ENCODE measurements at places on chromosomes 7 and 10.

DNA sequence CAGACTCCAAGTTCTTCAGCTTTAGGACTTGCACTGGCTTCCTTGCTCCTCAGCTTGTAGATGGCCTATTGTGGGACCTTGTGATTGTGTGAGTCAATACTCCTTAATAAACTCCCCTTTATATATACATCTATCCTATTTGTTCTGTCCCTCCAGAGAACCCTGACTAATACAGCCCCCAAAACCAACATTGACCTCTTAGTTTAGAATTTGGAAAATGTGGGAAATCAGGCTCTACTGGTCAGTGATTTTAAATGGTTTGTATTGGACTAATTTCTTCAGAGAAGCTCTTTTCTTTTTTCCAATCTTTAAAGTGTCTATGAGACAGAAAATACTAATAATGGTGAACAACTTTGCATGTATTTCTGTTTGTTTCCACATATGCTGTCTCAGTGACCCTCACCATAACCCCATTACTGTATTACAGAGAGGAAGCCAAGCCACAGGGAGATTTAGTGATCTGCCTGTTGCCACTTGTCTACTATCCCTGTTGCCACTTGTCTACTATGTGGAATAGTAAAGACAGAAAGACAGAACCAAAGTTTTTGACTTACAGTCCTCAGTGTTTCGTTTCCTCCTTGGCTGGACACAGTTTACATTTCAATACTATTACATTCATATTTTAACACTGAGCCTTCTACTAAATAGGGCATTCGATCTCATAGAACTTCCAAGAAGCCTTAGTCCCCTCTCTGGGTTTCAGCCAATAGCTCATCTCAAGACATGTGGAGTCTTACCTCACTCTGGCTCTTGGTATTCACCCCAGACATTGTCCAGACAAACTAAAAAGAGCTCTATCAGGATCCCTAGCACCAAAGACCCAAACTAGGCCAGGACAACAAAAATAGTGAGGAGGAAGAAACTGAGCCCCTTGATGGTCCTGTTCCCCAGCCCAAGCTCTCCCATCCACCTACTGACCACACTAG, 121.0 kb downstream of the AKR1D1 start:
- DNase-seq: no peak

- DNase-seq: no peak
These were observed 40.3 kb downstream of the CPVL start for GRCh38 chr7:29105752-29106668.

DNA sequence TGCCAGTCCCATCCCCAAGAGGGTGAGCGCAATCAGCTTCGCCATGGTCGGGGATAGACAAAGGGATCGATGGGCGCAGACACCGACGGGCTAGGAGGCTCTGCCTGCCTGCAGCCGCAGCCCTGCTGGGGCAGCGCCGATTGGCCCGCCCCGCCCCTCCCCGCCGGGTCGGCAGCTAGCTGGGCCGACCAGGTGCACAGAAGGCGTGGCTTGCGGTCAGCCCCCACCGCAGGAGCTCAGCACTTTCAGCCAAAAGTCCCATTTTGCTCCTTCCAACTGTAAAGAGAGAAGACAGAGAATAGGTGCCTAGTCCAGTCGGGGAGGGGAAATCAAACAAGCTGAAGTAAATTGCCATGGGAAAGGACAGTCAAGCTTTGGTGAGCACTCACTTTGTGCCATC, at the start of gene PON1:
Gene PON1, minus strand, starts transcription at position 102 of the 400 bp plus-strand sequence. Its CDS starts 57 bp downstream, at position 45.
- no peak for DNase-seq

DNA sequence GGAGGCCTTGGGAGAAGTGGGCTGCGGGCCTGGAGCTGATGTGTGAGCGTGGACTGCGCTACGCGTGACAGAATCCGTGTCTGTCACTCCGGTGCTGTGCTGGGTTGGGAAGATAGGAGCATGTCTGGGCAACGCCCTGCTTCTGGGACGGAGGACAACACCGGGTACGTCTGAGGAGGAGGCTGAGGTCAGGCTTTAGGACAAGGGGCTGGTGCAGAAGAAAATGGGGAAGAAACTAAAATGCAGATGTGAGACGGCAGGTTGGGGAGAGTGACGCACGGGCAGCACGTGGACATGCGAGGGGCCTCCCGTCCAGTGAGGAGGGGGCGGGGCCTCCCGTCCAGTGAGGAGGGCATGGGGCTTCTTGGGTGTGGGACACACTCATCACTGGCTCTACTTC, 207.4 kb downstream of the DNAJB6 start:
- DNase-seq: no peak

GRCh38 chr7:145105561-145105960, 269.7 kb upstream of the TPK1 start:
- DNase-seq: no peak

- DNase-seq: no peak
These were observed 25.6 kb downstream of the ADRA2A start for GRCh38 chr10:111102359-111102837.

DNA sequence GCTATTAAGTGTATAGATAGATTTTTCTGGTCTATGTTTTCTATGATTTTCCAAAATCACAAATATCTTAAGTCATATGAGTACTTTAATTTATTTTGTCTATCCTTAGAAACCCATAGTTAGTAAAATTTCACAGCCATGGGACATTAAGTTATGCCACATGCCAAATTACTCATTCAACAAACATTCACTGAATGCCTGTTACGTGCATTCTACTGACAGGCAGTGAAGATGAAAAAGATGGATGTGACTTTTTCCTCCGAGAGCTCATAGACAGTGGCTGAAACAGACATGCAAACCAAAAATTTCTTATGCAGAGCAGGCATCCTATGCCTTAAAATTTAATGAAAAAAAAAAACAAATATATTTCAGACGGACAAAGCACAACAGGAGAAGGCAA, 84.9 kb downstream of the CHRM2 start:
- no peak for DNase-seq

- no peak for DNase-seq
These were observed 250.5 kb upstream of the MEOX2 start for GRCh38 chr7:15936991-15937390.

DNA sequence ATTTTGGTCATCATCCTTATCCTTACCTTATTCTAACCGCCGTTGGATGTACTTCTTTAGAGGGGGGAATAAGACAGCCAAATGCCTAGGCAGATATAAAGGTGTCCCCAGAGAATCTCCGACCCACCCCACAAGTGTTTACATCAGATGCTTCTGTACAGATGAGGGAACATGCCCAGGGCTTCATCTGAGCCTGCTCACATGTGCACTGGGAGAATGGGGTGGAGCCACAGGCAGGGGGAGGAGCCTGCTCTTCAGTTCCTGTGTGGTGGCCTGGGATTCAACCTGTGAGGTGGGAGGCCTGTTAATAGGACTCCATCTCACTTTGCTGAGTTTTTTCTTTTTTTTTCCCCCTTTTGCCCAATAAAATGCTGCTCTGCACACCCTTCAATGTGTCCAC, 27.6 kb upstream of the OPTN start:
- DNase-seq: no peak

- no peak for DNase-seq
These were observed 3.4 kb downstream of the STAM start for GRCh38 chr10:17647326-17647725.

- DNase-seq: no peak
These were observed 779 bp upstream of the ADCK2 start for GRCh38 chr7:140671966-140672365.

- no peak for DNase-seq
These were observed 97.9 kb upstream of the PTN start for GRCh38 chr7:137441451-137441850.

GRCh38 chr7:111516612-111517011, 45.7 kb downstream of the IMMP2L start:
- no peak for DNase-seq

- DNase-seq: no peak
These were observed 42.1 kb downstream of the EBF3 start for GRCh38 chr10:129921801-129922597.

GRCh38 chr7:78734626-78735025, 718.8 kb downstream of the MAGI2 start:
- no peak for DNase-seq

- DNase-seq: no peak
These were observed 109.2 kb downstream of the TRIL start for GRCh38 chr7:28848906-28849305.

GRCh38 chr10:107520348-107520747, 355.8 kb upstream of the SORCS1 start:
- DNase-seq: no peak

DNA sequence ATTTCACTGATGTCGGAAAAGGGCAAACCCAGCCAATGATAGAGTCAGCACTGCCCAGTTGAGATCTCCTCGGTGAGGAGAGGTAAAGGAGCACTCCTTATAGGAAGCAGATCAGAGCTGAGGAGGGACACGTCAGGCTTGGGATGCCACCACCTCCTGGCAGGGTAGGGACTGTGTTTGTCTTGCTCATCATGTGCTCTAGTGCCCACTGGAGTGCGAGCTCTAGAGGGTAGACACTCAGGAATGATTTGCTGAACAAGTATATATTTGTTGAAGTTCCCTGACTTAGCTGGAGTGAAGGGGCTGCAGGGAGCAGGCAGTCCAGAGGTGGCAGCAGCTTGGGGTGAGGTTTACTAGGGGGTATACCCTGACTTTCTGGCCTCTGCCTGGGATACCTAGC, 146.5 kb downstream of the NOC3L start:
- no peak for DNase-seq

GRCh38 chr7:101586906-101587677, 42.0 kb downstream of the MYL10 start:
- no peak for DNase-seq

DNA sequence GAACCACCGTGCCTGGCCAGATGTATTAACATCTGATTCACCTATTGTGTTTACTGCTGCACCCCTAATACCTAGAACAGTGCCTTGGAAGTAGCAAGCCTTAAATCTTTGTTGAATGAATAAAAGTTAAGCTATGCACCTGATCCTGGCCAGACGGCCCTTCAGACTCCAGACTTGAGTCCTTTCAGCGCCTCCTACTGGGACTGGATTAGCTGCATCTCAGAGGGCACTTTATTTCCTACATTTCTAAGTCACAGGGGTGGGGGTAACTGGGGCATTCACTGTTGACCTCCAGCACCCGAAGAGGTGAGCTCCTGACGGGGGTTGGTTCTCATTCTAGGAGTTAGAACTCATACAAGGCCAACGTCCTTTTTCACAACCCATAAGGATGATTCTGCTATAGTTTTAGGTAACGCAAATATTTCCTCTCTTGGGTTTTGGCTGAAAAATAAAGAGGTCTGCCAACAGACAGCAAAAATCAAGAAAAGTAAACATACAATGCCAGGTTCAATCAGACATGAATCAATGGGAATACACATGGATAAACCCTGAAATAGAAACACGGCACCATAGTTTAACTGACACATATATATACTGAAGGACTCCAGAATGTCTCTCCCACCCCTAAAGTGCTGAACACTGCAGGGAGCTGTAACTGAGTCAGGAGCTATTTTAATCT, 48.0 kb upstream of the DLG5 start:
- no peak for DNase-seq

GRCh38 chr10:59323036-59323459, 39.3 kb downstream of the FAM13C start:
- no peak for DNase-seq

- DNase-seq: no peak
These were observed 176.5 kb downstream of the GFRA1 start for GRCh38 chr10:116096526-116096925.

GRCh38 chr7:25780904-25781303, 371.1 kb upstream of the NFE2L3 start:
- DNase-seq: no peak

- no peak for DNase-seq
These were observed 8.2 kb downstream of the TWIST1 start for GRCh38 chr7:19109000-19109946.

GRCh38 chr7:35658606-35659201, 36.2 kb downstream of the HERPUD2 start:
- no peak for DNase-seq

Data from stimulated activated CD4-positive, alpha-beta T cell treated with anti-CD3 and anti-CD28 coated beads, TNF-alpha, amount 100 ng/mL, for 24 hours (primary cell).